ENCODE measurements at places on chromosomes 4 and X. TPM values are rescaled to one million over a fixed set of nuclear protein-coding genes. Genes with fewer than 3 reads are reported as not detected.

The MAB21L2 gene
- 8.4 TPM for total RNA-seq

The USP17L12 gene
- total RNA-seq: not detected

The VSIG1 gene
- under 0.01 TPM for total RNA-seq

The CXCR3 gene
- total RNA-seq: not detected
